ENCODE measurements at places on chromosomes 6 and 20.
A peak's percentile ranks its signal among the peaks of the same experiment; 100 is the strongest.

- no peak for DNase-seq
These were observed 19.6 kb downstream of the TTBK1 start for GRCh38 chr6:43262780-43263313.

GRCh38 chr6:131023834-131024504 is 39.1 kb downstream of the EPB41L2 start:
- DNase-seq: no peak

DNA sequence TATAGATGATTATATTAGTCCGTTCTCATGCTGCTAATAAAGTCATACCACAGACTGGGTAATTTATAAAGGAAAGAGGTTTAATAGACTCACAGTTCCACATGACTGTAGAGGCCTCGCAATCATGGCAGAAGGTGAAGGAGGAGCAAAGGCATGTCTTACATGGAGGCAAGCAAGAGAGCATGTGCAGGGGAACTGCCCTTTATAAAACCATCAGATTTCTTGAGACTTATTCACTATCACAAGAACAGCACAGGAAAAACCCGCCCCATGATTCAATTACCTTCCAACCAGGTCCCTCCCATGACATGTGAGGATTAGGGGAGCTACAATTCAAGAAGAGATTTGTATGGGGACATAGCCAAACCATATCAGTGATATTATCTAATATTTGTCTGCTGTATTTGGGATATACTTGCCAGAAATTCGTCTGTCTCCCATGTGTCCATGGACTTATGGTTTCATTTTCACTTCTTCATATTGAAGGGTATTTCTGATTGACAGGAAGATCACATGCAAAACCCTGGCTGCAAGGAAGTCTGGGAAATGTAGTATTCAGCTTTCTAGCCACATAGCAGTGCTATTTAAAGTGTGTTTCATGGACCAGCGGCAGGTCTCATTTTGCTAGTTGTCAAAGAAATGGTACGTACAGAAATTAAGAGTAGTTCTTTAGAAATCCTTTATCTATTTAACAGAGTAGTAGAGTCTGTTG is 50.5 kb upstream of the PAK5 start:
- DNase-seq: no peak

DNA sequence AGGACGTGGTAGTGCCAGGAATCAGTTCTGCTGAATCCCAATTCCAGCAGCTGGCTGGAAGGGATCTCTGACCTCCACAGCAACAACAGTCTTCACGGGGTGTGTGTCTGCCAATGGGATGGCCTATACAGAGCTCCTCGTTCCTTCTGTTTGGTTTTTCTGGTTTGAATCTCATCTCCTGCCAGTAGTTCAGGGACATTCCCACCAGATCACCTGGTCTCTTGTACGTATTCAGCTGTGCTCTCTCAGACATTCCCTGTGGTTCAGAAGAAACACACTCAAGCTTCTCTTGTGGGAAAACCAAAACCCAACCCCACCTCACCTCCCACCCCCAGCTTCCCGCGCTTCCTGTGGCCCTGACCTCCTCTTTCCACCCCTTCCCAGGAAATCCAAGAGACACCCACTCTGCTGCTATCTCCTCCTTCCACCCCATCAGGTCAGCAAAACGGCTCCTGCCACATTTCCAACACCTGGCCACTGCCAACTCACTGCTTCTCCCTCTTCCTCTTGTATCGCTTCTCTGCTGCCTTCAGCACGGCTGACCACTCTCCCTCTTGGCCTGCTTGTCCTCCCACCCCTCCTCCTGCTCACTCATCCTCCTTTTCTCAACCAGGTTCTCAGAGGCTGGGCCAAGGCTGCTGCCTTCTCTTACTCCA is 63.3 kb upstream of the PTGIS start:
- DNase-seq: no peak

GRCh38 chr20:53712212-53712977 is 118.8 kb upstream of the ZNF217 start:
- DNase-seq: no peak

- DNase-seq: no peak
These were observed 17.0 kb upstream of the ADGRF4 start for GRCh38 chr6:47681201-47681990.

GRCh38 chr6:20444786-20445271 is 43.1 kb downstream of the E2F3 start:
- no peak for DNase-seq

- DNase-seq: peak; percentile 48
These were observed 476 bp downstream of the IGF2R start for GRCh38 chr6:159969204-159969912.

- no peak for DNase-seq
These were observed 264.9 kb downstream of the HIVEP2 start for GRCh38 chr6:142679907-142680700.

GRCh38 chr6:108097882-108098281 is 23.3 kb upstream of the OSTM1 start:
- DNase-seq: no peak

- DNase-seq: no peak
These were observed 304.6 kb downstream of the CDH4 start for GRCh38 chr20:61556673-61557072.

GRCh38 chr6:29661071-29661470 is 4.2 kb downstream of the MOG start:
- no peak for DNase-seq

- peak; percentile 78 for DNase-seq
These were observed 1.2 kb downstream of the TRAF3IP2 start for GRCh38 chr6:111604259-111605099.

DNA sequence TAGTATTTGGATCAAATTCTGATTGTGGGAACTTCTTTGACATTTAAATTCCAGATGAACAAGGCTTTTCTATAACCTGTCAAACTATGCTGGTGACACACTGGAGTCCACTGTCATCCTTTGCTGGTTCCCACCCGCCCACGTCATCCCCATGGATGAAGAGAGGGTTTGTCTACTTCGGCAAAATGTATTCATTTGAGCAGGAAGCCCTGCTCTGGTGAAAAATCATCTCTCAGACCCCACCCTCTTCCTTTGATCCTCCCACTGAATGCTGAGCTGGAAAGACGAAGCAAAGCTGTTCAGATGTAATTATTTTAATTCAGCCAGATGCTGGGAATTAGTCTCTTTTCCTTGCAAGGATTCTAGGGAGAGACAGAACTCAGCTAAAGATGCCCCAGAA is 50.5 kb downstream of the CPNE5 start:
- DNase-seq: no peak

- DNase-seq: no peak
These were observed 44.1 kb downstream of the SCP2D1 start for GRCh38 chr20:18857640-18858039.

DNA sequence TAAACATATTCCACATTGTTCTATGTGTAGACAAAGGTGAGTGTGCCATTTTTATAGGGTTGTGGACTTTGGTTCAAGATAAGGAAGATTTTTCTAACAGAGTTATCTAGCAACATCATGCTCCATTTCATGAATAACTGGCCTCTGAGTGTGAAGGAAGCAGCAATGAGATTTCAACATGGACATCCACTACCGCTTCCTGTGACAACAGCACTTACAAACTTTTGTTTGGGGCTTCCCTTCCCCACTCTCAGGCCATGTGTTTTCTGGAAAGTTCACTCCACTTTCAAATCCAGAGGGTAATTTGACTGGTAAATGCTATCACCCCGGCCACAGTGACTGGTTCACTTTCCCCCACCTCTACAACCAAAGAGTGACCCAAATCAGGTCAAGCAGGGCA is 38.1 kb upstream of the PROKR2 start:
- no peak for DNase-seq

DNA sequence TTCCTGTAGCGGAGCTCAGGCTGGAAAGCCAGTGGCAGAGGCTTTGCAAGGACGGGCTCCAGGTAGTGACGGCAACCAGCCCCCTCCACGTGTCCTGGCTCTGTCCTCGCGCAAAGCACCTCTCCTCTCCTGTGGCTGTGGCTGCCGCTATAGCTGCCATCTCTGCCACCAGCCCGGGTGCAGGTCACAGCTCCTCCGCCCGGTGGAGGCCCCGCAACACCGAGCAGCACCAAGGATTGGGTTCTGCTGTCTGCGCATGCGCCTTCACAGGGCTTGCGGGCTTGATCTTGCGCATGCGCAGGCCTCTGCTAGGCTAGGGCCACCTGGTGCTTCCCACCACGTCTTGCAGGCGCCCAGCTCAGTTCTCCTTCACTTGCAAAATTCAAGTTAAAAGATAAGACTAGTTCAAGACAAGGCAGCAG is 625.4 kb downstream of the QKI start:
- no peak for DNase-seq

DNA sequence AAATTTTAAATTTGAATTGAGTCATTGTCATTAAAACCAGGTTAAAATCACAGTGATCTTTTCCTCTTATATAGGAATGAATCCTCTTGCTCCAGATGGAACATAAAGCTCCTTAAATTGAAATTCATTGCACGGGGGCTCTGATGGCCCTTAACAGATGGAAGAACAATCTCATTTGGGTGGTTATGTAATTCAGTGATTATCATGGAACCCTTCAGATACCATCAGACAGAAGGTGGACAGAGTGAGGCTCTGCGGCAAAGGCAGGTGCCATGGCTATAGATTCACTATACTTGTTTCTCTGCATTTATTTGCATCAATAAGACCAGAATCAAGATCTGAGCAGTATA is 17.8 kb upstream of the RNF182 start:
- DNase-seq: no peak

DNA sequence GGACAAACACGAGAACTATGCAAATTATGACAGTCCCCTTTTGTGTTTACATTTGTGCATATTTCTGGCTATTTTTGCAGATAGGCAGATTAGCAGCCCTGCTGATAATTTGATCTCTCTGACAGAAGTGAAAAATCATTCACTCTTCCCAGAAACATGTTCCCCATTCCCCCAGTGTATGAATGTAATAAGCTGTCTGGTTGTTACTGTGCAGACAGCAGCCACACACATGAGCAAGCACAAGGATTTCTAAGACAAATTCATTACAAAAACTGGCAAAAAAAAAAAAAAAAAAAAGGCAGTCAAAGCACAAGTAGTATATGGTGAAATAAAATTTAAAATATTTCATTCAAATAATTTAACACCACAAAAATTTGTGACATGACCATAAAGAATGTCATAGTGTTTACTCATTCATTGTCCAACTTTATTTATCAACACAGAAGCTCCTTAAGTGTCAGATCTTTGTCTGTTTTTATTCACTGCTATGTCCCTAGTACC is 95.5 kb upstream of the VGLL2 start:
- no peak for DNase-seq

GRCh38 chr20:24915892-24916291 is 33.2 kb upstream of the CST7 start:
- DNase-seq: no peak

DNA sequence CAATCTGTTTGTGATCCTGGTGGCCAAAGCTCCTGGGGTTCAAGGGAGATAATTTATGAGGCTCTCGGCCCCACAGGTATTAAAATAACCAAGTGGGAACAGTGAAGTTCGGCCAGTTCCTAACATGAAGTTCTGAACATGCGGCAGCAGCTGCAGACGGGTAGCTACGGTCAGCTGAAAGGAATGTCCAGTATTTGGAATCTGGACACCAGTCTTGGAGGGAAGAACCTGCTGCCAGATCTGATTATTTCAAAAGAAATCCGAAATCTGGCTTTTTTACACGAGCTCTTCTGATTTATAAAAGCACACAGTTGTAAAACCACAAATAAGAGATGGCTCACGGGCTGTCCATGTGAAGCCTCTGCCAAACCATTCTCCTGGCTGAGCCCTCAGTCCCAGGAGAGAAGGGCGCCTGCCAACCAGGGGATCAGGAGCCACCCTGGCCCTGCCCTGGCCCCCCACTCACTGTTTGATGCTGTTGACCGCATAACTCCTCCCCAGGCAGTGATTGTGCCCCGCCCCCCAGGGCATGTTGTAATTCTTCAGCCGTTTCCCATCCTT is 28.2 kb upstream of the KCNB1 start:
- DNase-seq: peak; percentile 23

- no peak for DNase-seq
These were observed 5.6 kb downstream of the NR2E1 start for GRCh38 chr6:108171291-108171917.

DNA sequence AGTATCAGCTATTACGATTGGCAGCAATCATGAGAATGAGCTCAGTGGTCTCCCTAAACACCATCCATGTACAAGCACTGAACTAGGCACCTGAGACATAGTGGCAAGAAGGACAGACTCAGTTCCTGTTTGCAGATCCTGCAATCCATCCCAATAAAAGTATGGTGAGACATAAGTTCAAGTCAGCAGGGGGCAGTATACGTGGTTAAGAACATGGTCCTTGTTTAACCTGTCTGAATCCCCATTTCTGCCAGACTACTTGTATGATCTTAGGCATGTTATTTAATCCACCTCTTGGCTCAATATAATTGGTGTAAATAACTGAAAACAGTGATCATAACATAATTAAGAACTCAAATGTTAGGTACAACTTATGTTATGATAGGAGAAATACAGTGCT is 33.2 kb upstream of the PNISR start:
- no peak for DNase-seq

- no peak for DNase-seq
These were observed 21.9 kb upstream of the RAB22A start for GRCh38 chr20:58287638-58288037.

- no peak for DNase-seq
These were observed 146.0 kb downstream of the EYA2 start for GRCh38 chr20:47040506-47041125.

GRCh38 chr20:46631874-46632446 is 19.3 kb downstream of the SLC13A3 start:
- DNase-seq: no peak

- DNase-seq: no peak
These were observed 200.5 kb upstream of the KCNQ5 start for GRCh38 chr6:72421387-72421786.

DNA sequence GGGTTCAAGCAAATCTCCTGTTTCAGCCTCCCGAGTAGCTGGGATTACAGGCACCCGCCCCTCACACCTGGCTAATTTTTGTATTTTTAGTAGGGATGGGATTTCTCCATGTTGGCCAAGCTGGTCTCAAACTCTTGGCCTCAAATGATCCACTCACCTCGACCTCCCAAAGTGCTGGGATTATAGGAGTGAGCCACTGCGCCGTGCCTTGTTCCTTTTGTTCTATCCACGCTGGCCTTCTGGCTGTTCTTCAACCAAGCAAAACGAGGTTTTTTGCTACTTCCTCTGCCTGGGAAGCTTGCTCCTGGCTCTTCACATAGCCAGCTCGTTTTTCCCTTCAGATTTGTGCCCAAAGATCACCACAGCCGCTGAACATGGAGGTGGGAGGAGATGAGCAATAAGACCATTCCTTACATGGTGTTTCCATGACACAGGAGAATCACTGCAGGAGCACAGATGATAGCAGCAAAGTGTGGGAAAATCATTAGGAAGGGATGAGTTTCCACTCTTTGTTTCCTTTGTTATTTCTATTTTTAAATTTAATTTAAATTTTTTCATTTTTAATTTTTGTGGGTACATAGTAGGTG is 201.0 kb upstream of the ZNF217 start:
- DNase-seq: no peak

- DNase-seq: no peak
These were observed 254.4 kb downstream of the NRN1 start for GRCh38 chr6:5752391-5752680.

DNA sequence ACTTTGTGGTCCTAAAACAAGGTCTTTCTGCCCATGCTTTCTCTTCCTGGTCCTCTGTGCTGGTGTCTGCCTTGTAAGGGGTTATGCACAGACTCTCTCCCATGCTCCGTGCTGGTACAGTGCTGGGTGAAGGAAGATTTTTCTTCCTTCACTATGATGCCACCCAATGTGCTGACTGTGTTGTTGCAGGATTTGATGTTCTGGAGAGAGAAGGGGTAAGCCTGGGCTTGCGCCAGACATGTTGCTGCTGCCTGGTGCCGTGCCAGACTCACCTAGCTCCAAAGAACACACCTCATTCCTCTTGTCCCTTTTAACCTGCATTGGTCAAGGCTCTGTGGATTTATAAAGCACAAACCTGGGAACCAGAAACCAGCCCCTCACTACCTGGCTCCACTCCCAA is 28.4 kb upstream of the ARMH2 start:
- DNase-seq: no peak
